ENCODE measurements at places on chromosomes 2 and 18.

DNA sequence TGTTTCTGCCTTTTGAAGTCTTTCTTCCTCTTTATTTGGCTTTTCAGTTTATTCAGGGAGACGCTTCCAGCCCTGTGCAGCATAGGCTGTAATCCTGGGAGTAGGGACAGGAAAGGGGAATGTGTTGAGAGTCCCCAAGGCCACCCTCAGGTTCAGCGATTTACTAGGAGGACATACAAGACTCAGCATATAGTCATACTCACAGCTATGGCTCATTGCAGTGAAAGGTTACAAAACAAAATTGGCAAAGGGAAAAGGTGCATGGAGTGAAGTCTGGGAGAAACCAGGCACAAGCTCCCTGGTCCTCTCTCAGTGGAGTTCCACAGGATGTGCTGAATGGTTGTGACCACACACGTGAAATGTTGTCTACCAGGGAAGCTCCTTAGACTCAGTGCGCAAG is 49.6 kb upstream of the ZNF638 start:
- no peak for DNase-seq

- no peak for DNase-seq
Measured at GRCh38 chr18:7684966-7685365, 117.8 kb downstream of the PTPRM start.

DNA sequence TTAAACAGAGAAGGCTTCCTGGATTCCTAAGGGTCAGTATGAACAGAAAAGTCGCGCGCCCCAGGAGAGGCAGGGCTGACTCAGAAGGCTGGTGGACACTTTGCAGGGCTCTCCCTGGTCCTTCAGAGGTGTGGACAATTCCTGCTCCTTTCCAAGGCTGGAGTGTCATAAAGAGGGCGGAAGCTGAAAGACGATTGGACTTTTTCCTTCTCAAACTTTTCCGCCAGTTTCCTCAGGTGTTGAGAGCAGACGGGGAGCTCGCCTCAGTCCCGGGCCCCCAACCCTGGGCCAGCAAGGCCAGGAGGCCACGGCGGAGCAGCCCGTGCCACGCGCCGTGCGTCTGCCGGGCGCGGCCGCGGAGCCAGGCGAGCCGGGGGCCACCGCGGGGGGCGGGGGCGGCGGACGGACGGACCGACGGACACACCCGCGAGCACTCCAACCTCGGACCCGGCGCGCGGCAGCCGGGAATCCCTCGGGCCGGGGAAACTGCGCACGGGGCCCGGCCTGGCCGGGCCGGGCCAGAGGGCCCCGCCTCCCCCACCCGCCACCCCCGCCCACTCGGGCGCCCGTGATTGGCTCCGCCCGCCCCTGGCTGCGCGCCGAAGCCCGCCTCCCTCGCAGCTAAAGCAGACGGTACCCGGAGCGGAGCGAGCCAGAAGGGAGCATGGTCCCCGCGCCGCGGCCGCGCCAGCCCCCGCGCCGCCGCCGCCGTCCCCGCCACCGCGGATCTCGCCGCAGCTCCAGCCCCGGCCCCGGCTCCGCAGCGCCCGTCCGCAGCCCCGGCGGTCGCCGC is at the start of gene KLHL29:
KLHL29 (plus strand) TSS at position 629 of the 793 bp plus-strand sequence. CDS start 177,018 bp downstream, outside the sequence.
- peak; percentile 44 for DNase-seq

DNA sequence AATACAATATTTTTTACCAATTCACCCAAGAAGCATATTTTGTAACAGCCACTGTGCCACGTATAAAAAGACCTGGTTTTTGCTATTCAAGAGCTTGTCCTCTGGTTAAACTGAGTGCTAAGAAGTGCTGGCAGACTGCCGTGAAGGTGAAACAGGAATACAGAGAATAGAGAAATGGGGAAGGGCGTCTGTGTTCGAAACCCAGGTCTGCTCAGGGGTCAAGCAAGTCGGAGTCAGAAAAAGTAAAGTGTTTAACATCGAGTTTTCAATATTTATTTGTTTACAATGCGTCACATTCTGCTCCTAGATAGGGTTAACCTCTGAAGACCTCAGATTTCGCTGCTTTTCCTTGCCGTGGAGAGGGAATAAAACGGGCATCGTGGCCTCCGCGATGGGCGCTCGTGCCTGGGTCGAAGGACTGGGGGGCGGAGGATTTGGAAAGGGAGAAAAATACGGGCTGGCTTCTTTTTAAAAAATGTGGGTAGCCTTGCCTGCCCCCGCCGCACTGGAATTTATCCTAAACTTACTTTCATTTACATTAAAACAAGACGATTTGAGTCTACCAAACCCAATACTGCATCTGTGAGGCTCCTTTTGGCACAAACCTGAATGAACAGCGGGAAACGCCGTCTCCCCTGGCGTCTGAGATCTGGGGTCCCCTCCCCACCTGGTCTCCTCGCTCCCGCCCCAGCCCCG is 1.1 kb upstream of the SNTG2 start:
- no peak for DNase-seq

- no peak for DNase-seq
Measured at GRCh38 chr2:59025157-59025757, 784.1 kb upstream of the FANCL start.

- no peak for DNase-seq
Measured at GRCh38 chr18:60404486-60405085, 32.0 kb upstream of the MC4R start.

GRCh38 chr2:239668651-239669050 is 267.8 kb upstream of the HDAC4 start:
- no peak for DNase-seq

DNA sequence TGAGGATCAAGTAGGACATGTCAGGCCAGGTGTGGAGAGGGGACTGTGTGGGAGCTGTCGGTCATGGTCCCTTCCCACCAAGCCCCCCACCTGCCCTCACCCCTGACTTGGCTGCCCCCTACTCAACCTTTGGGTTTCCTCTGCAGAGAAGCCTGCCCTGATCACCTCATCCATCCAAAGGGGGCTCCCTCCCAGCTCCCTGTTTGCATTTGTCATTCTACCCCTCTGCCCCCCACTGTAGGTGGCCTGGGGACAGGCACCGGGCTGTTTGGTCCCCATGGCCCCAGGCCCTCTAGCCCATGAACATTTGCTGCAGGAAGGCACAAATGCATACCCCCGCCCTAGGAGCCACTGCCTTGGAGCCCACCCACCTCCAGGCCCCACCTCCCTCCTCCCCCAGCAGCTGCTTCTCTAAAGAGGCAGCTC is 115.0 kb downstream of the SMAD7 start:
- DNase-seq = no peak

DNA sequence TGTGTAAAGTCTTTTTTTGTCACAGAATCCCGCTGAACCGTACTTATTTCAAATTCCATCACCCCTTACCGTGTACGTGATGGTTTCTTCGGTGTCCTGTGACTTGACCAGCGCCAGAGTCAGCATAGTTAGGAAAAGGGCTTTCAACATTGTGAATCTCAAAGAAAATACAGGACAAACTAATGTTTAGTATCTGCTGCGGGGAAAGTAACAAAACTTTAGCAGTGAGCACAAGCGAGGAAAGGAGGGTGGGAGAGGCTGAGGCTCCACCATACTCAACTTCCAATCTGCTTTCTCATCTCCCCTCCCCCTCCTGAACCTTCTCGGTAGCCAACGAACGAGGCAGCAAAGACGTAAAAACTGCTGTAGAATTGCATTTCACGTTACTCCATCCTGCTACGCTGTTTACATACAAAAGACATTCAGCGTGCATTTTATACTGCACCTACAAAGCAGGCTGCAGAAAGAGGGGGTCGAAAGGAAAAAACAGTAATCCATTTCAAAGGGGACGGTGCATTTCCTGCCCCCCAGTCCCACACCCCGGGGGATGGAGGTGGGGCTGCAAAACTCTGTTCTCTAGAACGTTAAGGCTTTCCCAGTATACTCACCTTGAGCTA is 1.2 kb downstream of the EFEMP1 start:
- no peak for DNase-seq

GRCh38 chr18:35106013-35106844 is 65.0 kb downstream of the MAPRE2 start:
- no peak for DNase-seq

DNA sequence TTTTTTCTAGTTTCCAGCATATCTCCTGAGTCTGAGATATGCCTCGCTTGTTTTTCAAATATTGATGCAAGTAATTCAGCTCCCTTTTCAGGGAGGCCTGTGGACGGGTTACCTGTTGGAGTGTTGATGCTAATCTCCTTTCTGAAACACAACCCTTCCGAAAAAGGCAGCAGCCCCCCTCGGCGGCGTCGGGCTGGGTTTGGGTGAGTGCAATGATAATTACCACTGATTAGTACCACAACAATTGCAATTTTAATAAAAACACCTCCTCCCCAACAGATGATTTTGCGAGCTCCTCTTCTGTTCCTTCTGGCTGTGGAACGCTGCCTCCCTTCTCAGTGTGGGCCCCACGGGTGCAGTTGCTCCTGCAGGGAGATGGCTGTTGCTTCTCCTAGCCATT is 66.3 kb downstream of the PTGR3 start:
- DNase-seq = no peak

- peak; percentile 16 for DNase-seq
Measured at GRCh38 chr18:5238371-5238976, 41.4 kb upstream of the AKAIN1 start.

GRCh38 chr18:50161597-50162205 is 33.2 kb downstream of the MYO5B start:
- no peak for DNase-seq

GRCh38 chr18:7207366-7207915 is 23.4 kb upstream of the LRRC30 start:
- no peak for DNase-seq

DNA sequence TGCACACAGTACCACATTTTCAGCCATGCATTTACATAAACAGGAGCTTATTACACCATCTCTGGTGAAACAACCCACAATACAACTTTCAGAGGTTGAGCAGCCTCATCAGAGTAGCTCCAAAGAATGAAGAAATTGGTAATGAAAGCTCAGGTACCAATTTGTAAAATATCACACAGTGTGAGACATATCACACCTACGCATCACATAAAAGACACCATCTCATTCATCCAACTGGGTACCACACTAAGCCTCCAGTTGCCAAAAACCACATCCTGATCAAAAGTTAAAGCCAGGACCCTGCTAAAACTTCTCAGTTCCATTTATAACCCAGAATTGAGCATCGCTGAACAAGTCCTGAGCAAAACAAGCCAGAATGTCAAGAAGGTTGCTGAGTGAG is 4.6 kb downstream of the TMEM163 start:
- no peak for DNase-seq

DNA sequence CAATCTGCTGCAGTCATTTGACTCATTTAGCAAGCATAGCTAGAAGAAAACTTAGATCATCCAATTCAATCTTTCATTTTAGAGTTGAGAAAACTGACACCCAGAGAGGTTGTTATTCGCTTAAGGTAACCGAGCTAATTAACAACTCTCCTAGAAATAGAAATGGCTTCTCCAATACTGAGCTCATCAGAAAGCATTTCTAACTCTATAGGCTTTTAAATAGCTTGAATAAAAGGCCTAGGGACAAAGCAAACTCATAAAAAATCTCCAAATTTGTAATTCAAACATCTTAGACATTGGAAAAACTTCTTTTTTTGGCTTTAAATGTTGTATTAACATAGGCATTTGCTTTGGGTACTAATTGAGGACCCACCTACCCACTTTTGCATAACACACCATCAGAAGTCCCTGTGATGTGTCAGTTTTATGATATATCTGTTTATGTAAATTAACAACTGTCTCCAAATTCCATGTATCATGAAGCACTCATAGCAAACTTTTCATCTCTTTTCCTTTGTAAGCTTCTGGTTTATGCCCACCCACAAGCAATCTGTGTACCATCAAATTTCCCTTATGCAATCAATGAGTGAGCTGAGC is 343.9 kb upstream of the CHST9 start:
- DNase-seq = no peak

DNA sequence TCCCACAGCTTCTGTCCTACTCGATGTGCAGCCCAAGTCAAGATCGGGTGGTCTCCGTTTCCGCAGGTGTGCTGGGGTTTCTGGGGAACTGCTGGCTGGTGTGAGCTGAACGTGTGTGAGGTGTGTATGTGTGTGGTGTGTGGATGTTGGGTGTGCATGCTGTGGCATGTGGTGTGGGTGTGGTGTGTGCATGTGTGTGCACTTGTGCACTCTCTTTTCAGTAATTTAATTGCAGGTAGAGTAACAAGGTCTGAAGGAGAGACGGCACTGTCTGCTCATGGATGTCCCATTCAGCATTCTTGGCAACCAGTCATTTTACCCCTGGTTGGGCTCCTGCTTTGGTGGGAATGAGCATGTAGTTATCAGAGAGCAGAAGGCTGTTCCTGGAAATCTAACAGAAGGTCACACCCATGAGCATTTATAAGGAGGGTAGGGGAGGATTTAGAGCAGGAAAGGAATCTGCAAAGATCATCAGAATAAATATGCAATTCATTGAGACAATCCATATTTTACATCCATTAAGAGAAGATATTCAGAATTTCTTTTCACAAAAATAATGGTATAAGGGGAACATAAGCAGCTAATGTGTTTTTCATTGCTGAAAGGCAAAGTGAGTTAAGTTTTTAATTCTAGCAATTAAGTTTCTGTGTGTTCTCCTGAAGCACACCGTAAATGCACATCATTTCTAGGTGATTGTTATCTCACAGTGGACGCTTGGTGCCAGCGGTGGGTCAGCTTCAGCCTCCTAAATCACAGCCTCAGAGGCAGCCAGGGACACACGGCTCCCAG is 60.7 kb downstream of the ADI1 start:
- DNase-seq = no peak

DNA sequence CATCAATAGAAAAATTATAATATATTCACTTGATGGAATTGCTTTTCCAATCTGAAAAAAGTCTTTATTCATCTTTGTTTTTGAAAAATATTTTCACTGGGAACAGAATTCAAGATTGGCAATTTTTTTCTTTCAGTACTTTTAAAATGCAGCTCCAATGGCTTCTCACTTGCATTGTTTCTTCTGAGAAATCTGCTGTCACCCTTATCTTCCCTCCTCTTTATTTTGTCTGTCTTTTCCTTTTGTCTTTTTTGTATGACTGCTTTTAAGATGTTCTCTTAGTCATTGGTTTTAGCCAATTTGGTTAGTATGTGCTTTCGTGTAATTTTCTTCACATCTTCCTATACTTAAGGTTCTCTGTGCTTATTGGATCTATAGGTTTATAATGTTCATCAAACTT is 37.1 kb upstream of the COPS8 start:
- DNase-seq = no peak

GRCh38 chr2:166634706-166635105 is 140.7 kb upstream of the SCN7A start:
- no peak for DNase-seq

- DNase-seq = no peak
Measured at GRCh38 chr2:11820650-11821049, 74.2 kb downstream of the LPIN1 start.

- no peak for DNase-seq
Measured at GRCh38 chr2:16368328-16368727, 297.3 kb downstream of the CYRIA start.

GRCh38 chr18:44954257-44954656 is 273.6 kb downstream of the SETBP1 start:
- no peak for DNase-seq
